ENCODE measurements at places on chromosomes 5 and 9.

DNA sequence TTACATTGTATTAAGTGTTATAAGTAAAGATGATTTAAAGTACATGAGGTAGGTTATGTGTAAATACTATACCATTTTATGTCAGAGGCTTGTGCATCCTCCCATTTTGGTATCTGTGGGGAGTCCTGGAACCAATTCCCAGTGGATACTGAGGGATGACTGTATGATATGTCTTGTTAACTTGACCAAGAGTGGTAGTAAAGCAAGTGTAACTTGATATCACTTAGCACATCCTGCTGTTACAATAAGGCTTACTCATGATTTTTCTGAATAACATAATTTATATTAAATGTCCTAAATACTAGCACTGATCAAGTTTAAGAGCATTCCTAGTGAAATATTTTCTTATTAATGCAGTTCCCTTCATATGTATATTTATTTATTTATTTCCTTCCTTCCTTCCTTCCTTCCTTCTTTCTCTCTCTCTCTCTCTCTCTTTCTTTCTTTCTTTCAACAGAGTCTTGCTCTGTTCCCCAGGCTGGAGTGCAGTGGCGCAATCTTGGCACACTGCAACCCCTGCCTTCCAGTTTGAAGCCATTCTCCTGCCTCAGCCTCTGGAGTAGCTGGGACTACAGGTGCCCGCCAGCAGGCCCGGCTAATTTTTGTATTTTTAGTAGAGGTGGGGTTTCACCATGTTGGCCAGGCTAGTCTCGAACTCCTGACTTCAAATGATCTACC, 7.5 kb downstream of the NDFIP1 start:
- DNase-seq, result no peak

GRCh38 chr5:88895681-88896501, 12.9 kb upstream of the MEF2C start:
- DNase-seq, result no peak

DNA sequence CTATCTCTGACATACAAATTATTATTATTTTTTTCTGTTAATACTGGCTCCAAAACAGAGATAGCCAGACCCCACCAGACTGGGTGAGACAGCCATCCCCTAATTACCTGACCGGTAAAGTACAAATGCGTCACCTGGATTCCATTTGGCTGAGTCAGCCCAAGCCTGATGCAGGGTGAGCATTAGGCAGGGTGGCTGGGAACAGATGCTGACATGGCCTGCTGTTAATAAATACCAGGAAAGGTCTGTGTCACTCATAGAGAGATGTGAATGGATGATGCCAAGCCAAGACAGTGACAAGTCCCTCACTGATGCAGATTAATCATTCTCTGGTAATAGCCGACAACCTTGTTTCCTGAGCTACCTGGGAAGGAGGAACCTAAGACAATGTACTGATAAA, 183.5 kb downstream of the TRIM32 start:
- no peak for DNase-seq

DNA sequence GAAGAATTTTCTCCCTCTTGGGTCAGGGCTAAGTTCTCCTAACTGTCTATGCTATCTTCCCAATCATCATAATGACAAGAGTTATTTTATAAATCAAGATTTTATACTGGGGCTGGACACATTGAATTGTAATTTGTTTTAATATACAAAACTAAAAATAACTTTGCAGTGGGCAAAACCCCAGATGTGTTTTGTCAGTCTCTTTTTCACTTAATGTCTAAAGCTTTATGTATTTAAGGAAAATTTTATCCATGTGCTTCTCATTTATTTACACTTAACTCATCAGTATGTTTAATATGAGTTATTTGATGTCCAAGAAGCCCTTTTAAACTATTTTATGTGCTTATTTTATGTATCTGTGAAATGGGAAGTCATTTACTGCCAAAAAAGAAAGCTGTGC, 362.8 kb upstream of the ADAMTSL1 start:
- no peak for DNase-seq

DNA sequence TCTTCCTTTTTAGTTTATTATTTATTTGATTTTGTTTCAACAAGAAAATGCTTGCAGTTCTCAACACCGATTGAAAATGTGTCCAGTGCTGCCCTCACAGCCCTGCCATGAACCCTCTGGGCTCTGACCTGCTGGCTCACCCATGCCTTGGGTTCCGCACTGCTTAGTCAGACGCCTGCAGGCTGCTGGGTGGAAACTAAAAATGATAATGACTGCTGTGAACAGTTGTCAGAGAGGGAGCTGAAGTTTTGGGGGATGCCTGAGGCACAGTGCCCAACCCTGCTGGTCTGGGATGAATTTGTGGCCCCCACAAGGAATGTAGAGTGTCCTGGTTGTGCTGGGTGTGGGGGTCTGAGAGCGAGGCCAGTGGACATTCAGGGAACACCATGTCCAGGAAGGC, 22.2 kb upstream of the CFAP157 start:
- DNase-seq, result no peak

DNA sequence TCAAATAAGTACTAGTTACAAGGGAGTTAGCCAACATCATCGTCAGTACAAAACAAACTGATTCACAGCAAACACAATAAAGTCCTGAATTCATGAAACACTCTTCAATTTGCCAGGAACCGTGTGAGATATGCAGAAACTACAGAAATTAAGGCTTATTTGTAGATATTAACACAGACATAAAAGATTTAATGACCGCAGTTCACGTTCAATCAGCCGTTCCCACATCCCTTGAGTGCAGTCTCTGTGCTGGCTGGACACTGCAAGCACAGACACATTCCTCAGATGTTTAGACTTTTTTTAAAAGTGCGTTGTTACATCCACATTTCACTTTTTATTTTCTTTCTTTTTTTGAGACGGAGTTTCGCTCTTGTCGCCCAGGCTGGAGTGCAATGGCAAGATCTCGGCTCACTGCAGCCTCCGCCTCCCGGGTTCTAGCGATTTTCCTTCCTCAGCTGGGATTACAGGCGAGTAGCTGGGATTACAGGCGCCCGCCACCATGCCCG, 566 bp upstream of the CEP78 start:
- DNase-seq, result no peak

DNA sequence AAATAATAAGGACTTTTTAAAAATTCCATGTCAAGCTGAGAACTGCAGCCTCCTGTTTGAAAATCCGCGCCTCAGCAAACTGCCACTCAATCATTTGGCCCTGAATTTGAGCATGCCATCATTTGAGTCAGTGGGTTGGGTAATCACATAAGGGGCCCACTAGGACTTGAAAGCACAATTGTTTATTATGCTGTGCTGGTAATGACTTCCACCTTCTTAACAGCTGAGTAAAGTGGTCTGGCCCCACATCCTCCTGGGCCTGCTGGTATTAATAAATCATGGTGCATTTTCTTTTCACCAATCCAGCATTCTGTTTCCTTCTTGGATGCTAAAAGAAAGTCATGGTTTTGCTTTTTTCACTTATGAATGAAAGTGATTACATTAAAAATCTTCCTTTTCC, 103.0 kb upstream of the CTSL start:
- no peak for DNase-seq

- DNase-seq, result no peak
Observed at GRCh38 chr9:120001536-120001935, 578.4 kb downstream of the CDK5RAP2 start.

- no peak for DNase-seq
Observed at GRCh38 chr5:174145091-174145490, 99.6 kb downstream of the NSG2 start.

- DNase-seq, result no peak
Observed at GRCh38 chr5:139243425-139243970, 45.3 kb upstream of the SIL1 start.

GRCh38 chr5:109739741-109740728, 50.3 kb downstream of the MAN2A1 start:
- DNase-seq, result no peak

DNA sequence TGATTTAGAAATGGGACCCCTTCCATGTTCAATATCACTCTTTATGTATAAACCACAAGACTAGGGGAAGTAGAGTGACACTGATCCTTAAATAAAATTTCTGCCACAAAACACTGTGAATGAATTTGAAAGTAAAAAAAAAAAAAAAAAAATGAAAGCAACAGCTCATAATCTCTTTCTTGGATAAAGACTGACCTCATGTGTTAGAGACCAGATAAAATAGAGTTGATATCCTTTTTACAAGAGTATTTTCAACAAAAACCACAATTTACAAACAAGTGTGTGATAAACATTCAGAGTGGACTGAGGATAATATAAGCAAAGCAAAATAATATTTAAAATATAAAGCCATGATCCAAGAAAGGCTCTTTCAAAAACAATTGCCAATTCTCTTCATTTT, 180.2 kb downstream of the FBXL17 start:
- no peak for DNase-seq

DNA sequence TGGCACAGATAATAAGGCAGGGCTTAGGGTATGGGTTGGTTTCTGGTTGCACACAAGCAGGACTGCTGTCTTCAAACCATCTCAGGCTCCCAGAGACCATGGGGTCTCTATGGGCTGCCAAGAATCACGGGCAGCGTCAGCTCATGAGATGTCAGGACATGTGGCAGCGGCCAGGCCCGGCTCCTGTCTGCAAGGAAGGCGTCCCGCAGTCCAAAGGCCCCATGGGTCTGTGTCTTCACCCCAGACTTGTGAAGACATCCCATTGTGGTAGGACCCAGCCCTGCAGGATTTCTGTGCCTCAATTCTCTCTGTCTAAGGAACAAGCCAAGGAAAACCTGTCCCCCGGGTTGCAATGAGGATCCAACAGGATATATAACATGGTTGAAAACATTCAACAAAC, 32.6 kb downstream of the IPPK start:
- no peak for DNase-seq

GRCh38 chr5:12645582-12645981, 741.3 kb upstream of the CTNND2 start:
- DNase-seq, result no peak

GRCh38 chr5:43873791-43874190, 270.8 kb downstream of the NNT start:
- DNase-seq, result no peak

DNA sequence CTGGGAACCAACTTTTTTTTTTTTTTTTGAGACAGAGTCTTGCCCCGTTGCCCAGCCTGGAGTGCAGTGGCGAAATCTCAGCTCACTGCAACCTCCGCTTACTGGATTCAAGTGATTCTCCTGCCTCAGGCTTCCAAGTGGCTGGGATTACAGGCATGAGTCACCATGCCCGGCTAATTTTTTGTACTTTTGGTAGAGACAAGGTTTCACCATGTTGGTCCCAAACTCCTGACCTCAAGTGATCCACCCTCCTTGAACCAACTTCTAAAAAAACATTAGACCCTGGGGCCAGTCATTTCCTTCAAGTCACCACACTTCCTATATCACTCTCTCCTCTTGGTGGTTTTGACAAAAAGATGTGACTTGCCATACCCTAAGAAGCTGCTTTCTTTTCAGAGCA, 10.9 kb upstream of the SHROOM1 start:
- DNase-seq, result no peak

GRCh38 chr5:107303171-107303968, 367.4 kb downstream of the EFNA5 start:
- DNase-seq, result no peak

DNA sequence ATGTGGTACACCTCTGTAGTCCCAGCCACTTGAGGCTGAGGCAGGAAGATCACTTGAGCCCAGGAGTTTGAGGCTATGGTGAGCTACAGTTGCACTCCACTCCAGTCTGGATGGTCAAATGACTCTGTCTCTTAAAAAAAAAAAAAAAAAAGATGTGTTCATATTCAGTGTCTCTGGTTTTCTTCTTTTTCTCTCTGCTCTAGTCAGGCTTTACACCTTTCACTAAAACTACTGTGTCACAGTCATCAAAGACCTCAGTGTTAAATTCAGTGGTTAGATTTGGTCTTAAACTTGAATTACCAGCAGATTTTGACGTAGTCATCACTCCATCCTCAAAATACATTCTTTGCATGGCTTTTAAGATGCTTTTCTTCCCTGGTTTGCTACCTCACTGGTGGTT, 28.8 kb downstream of the NAA35 start:
- DNase-seq, result no peak

DNA sequence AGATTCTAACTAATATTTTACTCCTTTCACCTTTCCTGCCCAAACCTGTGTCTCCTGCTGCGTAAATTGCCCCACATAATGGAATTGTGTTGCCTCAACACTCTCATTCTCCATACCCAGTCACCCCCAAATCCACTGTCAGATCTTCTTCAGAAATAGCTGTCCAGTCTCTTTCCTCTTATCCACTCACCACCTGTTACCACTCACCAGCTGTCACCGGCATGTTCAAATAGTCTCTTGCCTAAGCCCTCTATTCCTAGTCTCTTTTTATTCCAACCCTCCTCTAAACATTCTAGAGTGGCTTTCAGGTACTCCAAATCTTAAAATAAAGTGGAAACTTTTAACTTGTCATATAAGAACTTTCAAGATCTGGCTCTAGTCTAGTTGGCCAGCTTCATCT, 262.0 kb upstream of the FBXL7 start:
- no peak for DNase-seq
